ENCODE measurements at places on chromosomes 6 and 20. TPM values are rescaled to one million over a fixed set of nuclear protein-coding genes. Genes with fewer than 3 reads are reported as not detected.

Gene CD93
- not detected for total RNA-seq

Gene RIPPLY2
- 0.06 TPM for total RNA-seq

Gene GLP1R
- total RNA-seq: not detected

Gene EFCAB8
- total RNA-seq: 0.28 TPM

Gene MROH8
- 2.1 TPM for total RNA-seq

Gene ARMC2
- 3.8 TPM for total RNA-seq

Gene C20orf202
- not detected for total RNA-seq

Gene CPXM1
- total RNA-seq: 0.12 TPM

Gene XKR7
- 0.02 TPM for total RNA-seq

Gene RCAN2
- 0.43 TPM for total RNA-seq

Gene SERINC3
- total RNA-seq: 48.4 TPM

Gene OXT
- total RNA-seq: not detected

Gene FLRT3
- total RNA-seq: 5.3 TPM

Gene CAGE1
- total RNA-seq: not detected

Gene OTOR
- not detected for total RNA-seq

Gene PRND
- total RNA-seq: not detected

Gene PXDC1
- total RNA-seq: 8.1 TPM

All from SJCRH30 (cell line).